Body of pancreas (tissue), 4 donors: ENCODE measurements at places on chromosomes 6 and 20. TPM values are rescaled to one million over a fixed set of nuclear protein-coding genes. Genes with fewer than 3 reads are reported as not detected.

- H3K36me3 ChIP-seq, result no peaks in the 10 kb centered on the region
- DNase-seq, result no peak
- peaks cover 54% of the 10 kb centered on the region for H3K4me1 ChIP-seq
- H3K27me3 ChIP-seq, result no peaks in the 10 kb centered on the region
These were observed 8.2 kb downstream of the ZFAND3 start for GRCh38 chr6:37827603-37828265.

DNA sequence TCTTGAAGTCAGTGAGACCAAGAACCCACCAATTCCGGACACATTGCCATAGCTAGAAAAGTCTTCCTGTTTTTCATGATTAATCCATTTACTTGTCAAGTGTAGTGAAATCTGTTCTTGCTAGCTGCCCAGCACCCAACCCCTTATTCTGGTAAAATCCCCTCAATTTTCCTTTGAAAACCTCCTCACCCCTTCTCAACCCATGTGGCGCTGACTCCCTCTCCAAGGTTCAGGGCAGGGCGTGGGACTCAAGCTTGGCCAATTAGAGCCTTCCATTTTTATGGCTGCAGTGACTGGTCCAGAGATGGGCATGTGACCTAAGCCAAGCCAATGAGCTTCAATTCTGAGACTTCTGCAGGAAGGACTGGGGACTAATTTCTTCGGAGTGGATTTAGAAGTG is 9.8 kb upstream of the ZBP1 start:
- no peaks in the 10 kb centered on the region for H3K36me3 ChIP-seq
- no peaks in the 10 kb centered on the region for H3K4me1 ChIP-seq
- DNase-seq, result no peak
- no peaks in the 10 kb centered on the region for H3K27me3 ChIP-seq
- no peak overlapping the region for H3K4me3 ChIP-seq
- no peak overlapping the region for H3K27ac ChIP-seq

- no peaks in the 10 kb centered on the region for H3K27me3 ChIP-seq
- no peaks in the 10 kb centered on the region for H3K36me3 ChIP-seq
- H3K27ac ChIP-seq, result peak overlapping the region; percentile 98
- no peak for DNase-seq
- peaks cover 67% of the 10 kb centered on the region for H3K4me1 ChIP-seq
These were observed 2.8 kb downstream of the BCL2L1 start for GRCh38 chr20:31719644-31720485.

DNA sequence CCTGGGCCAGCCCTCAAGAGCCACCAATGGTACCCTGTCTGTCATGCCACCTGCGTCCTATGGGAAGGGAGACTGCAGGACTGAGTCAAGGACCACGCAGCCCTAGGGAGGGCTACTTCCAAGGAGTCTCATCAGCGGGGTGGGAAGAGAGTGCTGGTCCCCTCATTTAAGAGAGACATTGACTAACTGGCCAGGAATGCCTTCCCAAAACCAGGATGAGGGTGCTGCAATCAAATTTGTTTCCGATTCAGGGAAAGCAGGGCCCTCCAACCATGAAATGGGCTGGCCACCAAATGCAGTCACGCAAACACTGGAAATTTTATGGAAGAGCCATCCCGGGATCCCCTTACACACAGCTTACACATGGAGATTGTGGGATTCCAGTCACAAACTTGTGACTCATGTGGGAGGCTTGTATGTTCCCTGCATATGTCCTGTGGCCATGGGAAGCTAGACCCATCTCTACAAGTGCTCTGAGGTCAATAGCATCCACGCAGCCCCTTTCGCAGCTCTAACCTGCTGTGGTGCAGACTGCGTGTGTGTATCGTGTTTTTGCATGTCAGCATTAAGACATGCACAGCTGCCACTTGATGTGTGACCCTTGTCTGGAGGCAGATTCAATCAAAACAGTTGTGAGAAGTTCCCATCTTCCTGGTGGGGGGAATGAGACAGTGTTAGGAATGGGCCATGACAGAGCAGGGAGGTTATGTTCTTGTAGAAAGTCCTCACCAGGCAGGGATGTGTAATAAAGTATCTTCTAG is 53.0 kb upstream of the CST7 start:
- no peak for DNase-seq
- H3K36me3 ChIP-seq, result no peaks in the 10 kb centered on the region
- H3K4me1 ChIP-seq, result no peaks in the 10 kb centered on the region
- no peaks in the 10 kb centered on the region for H3K27me3 ChIP-seq
- no peak overlapping the region for H3K4me3 ChIP-seq
- H3K27ac ChIP-seq, result no peak overlapping the region

- no peak for DNase-seq
- no peak overlapping the region for H3K4me3 ChIP-seq
- H3K27me3 ChIP-seq, result no peaks in the 10 kb centered on the region
- H3K27ac ChIP-seq, result no peak overlapping the region
These were observed 42.8 kb downstream of the LAMA2 start for GRCh38 chr6:128925765-128926164.

DNA sequence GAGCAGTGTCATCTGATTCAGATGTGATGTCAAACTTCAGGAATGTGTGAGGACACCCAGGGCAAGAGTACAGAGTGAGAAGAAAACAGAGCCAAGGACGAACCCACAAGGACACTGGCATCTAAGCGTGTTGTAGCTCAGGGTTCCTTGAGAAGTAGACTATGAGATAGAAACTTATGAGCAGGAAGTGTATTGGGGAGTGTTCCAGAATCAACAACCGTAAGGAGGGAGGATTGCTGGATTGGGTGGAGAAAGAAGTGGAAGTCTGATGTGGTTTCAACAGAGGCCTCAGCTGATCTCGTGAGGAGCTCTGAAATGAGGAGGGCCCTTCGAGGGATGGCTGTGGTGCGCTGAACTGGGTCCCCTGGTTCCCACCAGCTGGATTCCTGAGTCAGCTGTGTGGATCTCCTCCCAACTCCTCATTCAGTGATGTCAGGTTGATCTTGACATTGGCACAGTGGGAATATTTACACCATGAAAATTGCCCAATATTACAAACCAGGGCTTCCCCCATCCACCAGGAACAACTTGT is 25.7 kb upstream of the IGF2R start:
- H3K27ac ChIP-seq, result no peak overlapping the region
- peaks cover 14% of the 10 kb centered on the region for H3K4me1 ChIP-seq
- no peak for DNase-seq
- no peaks in the 10 kb centered on the region for H3K36me3 ChIP-seq
- H3K4me3 ChIP-seq, result no peak overlapping the region
- no peaks in the 10 kb centered on the region for H3K27me3 ChIP-seq

DNA sequence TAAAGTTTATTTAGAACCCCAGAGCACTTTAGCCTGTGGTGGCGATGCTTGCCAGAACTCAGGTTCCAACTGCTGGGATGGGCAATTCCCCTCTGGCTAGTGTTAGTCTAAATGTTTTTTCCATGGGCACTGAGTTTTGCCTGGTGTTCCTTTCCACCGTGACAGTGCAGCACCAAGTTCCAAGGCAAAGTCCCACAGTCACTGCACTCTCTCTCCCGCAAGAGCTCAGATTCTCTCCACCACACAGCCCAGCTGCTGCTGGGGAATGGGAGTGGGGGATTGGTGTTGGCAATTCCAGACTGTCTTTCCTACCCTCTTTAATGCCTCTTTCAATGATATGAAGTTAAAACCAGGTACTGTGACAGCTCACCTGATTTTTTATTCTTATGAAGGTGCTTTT is 247.6 kb downstream of the ALDH8A1 start:
- H3K36me3 ChIP-seq, result no peaks in the 10 kb centered on the region
- H3K4me3 ChIP-seq, result no peak overlapping the region
- DNase-seq, result no peak
- no peaks in the 10 kb centered on the region for H3K27me3 ChIP-seq

DNA sequence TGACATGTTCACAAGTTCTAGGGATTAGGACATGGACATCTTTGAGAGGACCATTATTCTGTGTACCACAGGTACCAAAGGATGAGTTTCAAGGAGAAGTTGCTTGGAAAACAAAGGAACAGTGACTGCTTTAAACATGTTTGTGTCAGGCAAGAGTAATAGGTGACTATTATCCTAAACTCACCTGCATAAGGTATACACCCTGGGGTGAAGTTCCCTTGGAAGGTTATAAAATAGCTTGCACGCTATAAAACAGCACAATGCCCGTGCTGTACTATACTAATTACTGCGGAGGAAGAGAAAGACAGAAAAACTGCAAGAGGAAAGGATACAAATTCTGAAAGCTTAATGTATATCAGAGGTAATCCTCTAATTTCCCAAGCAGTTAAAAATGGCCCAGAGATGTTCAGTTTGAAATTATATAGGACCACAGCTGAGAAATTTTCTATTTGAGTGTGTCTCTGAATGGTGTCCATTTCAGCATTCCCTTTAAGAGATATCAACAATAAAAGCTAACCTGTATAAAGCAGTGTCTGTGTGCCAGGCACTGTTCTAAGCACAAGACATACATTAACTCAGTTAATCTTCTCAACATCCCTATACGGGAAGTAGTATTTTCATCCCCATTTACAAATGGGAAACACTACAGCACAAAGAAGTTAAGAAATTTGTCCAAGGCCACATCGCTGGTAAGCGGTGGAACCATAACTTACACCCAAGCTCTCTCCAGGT is 19.7 kb downstream of the TBC1D32 start:
- no peak overlapping the region for H3K4me3 ChIP-seq
- no peak for DNase-seq
- H3K27me3 ChIP-seq, result no peaks in the 10 kb centered on the region
- no peak overlapping the region for H3K27ac ChIP-seq
- H3K36me3 ChIP-seq, result no peaks in the 10 kb centered on the region
- peaks cover 4% of the 10 kb centered on the region for H3K4me1 ChIP-seq

- no peaks in the 10 kb centered on the region for H3K4me1 ChIP-seq
- H3K27ac ChIP-seq, result no peak overlapping the region
- H3K4me3 ChIP-seq, result no peak overlapping the region
- H3K27me3 ChIP-seq, result no peaks in the 10 kb centered on the region
- DNase-seq, result no peak
These were observed 841.1 kb upstream of the MANEA start for GRCh38 chr6:94736236-94736635.

DNA sequence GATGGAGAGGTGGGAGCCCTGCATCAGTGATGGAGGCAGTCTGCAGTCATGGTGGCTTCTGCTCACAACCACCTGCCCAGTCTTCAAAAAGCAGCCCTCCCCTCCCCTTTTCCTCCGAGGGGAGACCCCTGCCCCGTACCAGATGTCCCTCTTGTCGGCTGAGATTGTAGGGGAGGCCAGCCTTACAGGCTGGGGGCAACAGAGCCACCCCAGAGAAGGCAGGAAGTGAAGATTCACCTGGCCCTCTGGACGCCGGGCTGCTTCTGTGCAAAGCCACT is 4.5 kb downstream of the TNFRSF6B start:
- no peak for DNase-seq
- H3K4me3 ChIP-seq, result no peak overlapping the region
- no peaks in the 10 kb centered on the region for H3K27me3 ChIP-seq
- peaks cover 37% of the 10 kb centered on the region for H3K4me1 ChIP-seq
- no peak overlapping the region for H3K27ac ChIP-seq
- H3K36me3 ChIP-seq, result no peaks in the 10 kb centered on the region

DNA sequence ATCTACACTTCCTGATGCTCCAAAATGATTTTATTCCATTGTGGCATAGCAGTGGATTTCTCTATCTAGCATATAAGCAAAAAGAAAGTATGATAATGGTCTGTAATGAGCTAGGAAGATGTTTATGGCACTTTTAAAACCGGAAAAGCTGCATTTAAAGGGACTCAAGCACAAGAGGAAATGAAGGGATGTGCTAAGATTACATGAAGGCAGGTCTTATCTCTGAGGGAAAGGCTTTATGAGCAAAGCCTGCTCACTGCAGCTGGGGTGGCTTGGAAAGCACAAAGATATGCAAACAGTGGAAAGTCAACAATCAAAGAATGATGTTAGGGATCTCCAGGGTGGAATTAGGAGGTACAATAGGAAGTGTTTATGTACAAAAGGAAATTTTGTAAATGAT is 138.2 kb downstream of the TENT5A start:
- no peak overlapping the region for H3K27ac ChIP-seq
- DNase-seq, result peak; percentile 6
- H3K4me3 ChIP-seq, result no peak overlapping the region
- H3K36me3 ChIP-seq, result no peaks in the 10 kb centered on the region

DNA sequence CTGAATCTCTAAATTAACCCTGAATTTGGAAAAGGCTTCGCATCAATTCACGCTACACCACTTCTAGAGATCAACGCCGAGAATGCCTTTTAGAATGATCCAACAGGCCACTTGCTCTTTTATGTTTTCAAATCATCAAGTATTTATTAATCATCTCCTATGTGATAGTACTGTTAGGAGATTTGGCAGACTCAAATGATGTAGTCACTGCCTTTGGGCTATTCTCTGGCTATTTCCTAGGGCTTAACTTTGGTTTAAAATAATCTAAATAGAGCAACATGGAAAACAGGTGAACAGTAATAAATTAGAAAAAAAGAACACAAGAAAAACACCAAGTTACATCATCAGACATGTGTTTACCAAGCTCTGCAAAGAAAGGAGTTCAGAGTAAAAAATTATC is 140.3 kb downstream of the TENT5A start:
- DNase-seq, result no peak
- H3K36me3 ChIP-seq, result no peaks in the 10 kb centered on the region
- no peak overlapping the region for H3K4me3 ChIP-seq
- peaks cover 5% of the 10 kb centered on the region for H3K4me1 ChIP-seq
- H3K27ac ChIP-seq, result no peak overlapping the region

- H3K4me1 ChIP-seq, result peaks cover 40% of the 10 kb centered on the region
- H3K4me3 ChIP-seq, result no peak overlapping the region
- DNase-seq, result peak; percentile 59
- no peaks in the 10 kb centered on the region for H3K36me3 ChIP-seq
These were observed 58.7 kb downstream of the EDN1 start for GRCh38 chr6:12348530-12349511.

DNA sequence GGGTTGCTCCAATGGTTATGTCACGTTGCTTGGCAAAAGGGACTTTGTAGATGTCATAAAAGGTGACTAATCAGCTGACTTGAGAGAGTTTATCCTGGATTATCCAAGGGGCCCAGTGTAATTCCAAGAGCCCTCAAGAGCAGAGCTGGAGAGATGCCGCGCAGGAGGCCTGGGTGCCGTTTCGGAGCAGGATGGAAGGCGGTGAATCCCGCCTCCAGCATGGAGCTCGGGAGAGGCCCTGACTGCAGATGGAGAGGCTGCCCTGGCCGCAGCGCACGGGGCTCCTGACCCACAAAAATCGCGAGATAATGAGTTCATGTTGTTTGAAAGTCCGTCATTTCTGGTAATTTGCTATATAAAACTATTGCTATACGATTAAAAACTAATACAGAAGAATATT is 219.8 kb downstream of the ZDHHC14 start:
- no peak for DNase-seq
- no peaks in the 10 kb centered on the region for H3K27me3 ChIP-seq
- H3K36me3 ChIP-seq, result no peaks in the 10 kb centered on the region
- H3K27ac ChIP-seq, result no peak overlapping the region

DNA sequence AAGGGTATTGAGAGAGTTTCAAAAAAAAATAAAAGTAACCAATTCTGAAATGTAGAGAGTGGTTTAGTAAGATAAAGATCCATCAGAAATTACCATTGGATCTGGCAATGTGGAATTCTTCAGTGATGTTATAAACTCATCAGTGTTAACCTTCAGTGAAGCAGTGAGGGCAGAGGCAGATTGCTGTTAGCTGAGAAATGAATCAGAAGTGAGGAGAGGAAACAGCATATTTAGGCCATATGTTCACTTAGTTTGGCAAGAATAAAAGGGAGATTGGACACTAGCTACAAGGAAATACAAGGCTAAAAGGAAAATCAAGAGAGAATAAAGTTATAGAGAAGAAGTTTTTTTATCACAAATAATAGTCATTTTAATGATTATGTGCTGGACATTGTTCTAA is 9.6 kb downstream of the KCNQ5 start:
- no peaks in the 10 kb centered on the region for H3K4me1 ChIP-seq
- no peak for DNase-seq
- H3K36me3 ChIP-seq, result no peaks in the 10 kb centered on the region
- no peak overlapping the region for H3K4me3 ChIP-seq
- H3K27ac ChIP-seq, result no peak overlapping the region

RAB32 gene
- total RNA-seq, result 17.9 TPM

C6orf141 gene
- 11.4 TPM for total RNA-seq

QKI gene
- 61.3 TPM for total RNA-seq

ADGRB3 gene
- 1.3 TPM for total RNA-seq

GPX5 gene
- total RNA-seq, result not detected

OGFRL1 gene
- total RNA-seq, result 8.6 TPM

FAM209B gene
- not detected for total RNA-seq
